ENCODE measurements at places on chromosomes 13 and 19.

GRCh38 chr19:43883864-43884263 is 51.2 kb downstream of the ZNF45 start:
- no peak within 1 kb of the TSS for H3K27ac ChIP-seq
- DNase-seq = no peak
- H3K27me3 ChIP-seq = no peaks in the 10 kb centered on the region
- H3K36me3 ChIP-seq = no peaks in the 10 kb centered on the region
- no peak within 1 kb of the TSS for H3K4me3 ChIP-seq

DNA sequence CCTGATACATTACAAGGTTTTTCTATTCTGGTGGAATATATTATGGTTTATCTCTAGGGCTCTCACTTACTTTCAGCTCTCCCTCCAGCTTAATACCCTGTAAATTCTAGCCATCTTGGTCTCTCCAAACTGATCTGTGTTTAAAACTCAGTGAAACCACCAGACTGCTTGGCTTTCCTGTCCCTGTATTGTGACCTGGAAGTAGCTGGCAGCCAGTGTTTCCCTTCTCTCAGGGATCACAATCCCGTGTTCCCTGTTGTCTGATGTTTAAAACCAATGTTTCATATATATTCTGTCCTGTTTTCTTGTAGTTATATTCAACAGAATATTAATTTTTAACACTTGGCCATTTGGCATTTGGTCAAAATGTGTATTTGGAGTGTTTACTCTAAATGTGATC is 8.0 kb downstream of the AKAP11 start:
- H3K27me3 ChIP-seq = no peaks in the 10 kb centered on the region
- no peaks in the 10 kb centered on the region for H3K36me3 ChIP-seq
- H3K27ac ChIP-seq = no peak overlapping the region
- H3K4me3 ChIP-seq = no peak overlapping the region

DNA sequence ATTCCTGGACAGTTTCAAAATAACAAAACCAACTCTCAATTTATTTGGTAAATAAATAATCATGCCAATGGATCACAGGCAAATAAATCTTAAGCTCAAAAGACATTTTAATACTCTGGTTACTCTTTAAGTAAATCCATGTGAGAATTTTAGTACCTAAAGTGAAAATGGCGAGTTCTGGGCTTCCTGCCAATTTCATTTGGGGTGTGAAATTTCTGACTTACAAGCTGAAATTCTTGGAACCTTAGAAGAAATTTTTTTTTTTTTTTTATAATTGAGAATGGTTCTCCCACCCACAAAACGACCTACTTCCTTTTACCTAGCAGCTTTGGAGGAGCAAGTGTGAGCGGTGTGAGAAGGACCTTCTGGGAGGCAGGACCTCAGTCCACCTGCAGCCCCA is 354.5 kb upstream of the NBEA start:
- no peak for DNase-seq
- H3K27me3 ChIP-seq = no peaks in the 10 kb centered on the region
- H3K36me3 ChIP-seq = no peaks in the 10 kb centered on the region
- no peaks in the 10 kb centered on the region for H3K4me1 ChIP-seq

GRCh38 chr13:112693831-112694497 is 4.1 kb downstream of the ATP11A start:
- no peaks in the 10 kb centered on the region for H3K27me3 ChIP-seq
- H3K27ac ChIP-seq = no peak overlapping the region
- no peak overlapping the region for H3K4me3 ChIP-seq
- H3K36me3 ChIP-seq = peaks cover 5% of the 10 kb centered on the region

DNA sequence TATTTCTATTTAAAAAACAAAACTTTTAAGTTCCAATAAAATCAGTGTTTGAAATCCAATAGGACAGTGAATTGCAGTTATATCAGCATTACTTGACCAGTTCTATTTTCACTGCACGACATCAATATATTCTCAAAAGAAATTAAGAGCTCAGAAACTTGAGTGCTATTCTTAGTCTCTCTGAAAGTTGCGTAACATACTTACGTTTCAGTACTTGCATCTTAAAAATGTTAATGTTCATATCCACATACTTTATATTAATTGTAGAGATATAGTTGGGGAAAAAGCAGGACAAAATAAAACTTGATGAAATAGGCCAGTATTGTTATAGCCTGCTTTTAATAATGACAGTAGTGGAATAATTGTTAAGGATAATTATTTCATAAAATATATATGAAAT is 720.5 kb upstream of the PCDH9 start:
- H3K4me3 ChIP-seq = no peak overlapping the region
- H3K27me3 ChIP-seq = no peaks in the 10 kb centered on the region

DNA sequence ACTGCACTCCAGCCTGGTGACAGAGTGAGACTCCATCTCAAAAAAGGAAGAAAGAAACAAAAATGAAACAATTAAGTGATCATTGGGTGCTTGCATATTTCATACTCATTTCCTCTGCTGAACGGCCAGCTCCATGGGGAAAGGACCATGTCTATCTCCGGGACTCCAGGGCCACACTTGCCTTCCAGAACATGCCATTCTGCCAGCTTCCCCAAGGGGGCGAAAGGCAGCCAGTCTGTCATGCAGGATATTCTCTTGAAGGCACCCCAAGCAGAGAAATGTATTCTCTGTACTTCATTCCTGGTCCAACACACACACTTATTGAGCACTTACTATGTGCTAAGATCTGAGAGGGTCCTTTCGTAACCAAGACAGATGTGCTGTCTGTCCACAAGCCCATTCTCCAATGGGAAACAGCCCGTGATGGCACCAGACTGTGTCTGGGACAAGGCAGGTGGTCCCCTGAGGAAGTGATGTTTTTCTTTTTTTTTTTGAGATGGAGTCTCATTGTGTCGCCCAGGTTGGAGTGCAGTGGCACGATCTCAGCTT is 10.2 kb upstream of the CARM1 start:
- H3K36me3 ChIP-seq = no peaks in the 10 kb centered on the region
- H3K27ac ChIP-seq = no peak overlapping the region
- H3K4me1 ChIP-seq = peaks cover 16% of the 10 kb centered on the region
- DNase-seq = no peak
- no peak overlapping the region for H3K4me3 ChIP-seq
- no peaks in the 10 kb centered on the region for H3K27me3 ChIP-seq

DNA sequence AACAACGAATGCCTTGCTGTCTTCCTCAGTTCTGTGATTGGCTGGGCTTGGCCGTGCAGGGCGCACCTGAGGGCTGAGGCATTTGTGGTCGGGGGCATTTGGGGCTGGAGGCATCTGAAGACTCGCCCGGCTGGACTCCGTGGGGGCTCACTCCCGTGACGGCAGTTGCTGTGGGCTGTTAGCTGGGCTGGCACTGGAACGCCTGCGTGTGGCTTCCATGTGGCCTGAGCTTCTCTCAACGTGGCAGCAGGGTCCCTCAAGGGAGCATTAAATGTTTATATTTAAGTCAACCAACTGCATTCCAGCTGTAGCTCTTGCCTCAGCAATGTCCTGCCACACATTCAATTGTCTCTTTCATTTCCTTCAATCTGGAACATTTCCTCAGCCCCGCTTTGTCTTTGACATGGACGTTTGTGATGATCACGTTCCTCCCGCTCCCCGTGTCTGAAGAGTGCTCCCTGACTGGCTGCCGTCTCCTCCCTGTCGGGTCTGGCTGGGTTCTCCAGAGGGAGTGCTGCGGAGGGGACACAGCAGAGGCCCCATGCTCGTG is 21.0 kb downstream of the CCDC8 start:
- no peaks in the 10 kb centered on the region for H3K27me3 ChIP-seq
- peak; percentile 75 for DNase-seq
- H3K36me3 ChIP-seq = peaks cover 59% of the 10 kb centered on the region
- H3K4me3 ChIP-seq = peak overlapping the region; percentile 25
- peak overlapping the region; percentile 82 for H3K27ac ChIP-seq

GRCh38 chr19:2087621-2088100 is 8.5 kb downstream of the MOB3A start:
- no peak overlapping the region for H3K4me3 ChIP-seq
- peaks cover 30% of the 10 kb centered on the region for H3K36me3 ChIP-seq
- no peak for DNase-seq
- no peaks in the 10 kb centered on the region for H3K27me3 ChIP-seq
- H3K27ac ChIP-seq = no peak overlapping the region

DNA sequence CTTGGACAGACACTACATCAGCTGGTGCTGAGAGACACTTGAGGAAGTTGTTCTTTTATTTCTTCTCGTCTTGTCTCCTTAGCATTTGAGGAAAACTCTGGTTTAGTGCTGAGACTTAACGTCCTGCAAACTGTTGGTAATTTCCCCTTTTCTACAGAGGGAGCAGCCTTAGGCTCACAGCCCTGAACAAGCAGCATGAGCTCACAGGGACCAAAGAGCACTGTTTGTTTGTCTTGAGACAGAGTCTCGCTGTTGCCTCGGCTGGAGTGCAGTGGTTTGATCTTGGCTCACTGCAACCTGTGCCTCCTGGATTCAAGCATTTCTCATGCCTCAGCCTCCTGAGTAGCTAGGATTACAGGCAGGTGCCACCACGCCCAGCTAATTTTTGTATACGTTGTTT is 5.5 kb downstream of the ZNF805 start:
- H3K27me3 ChIP-seq = no peaks in the 10 kb centered on the region
- peaks cover 9% of the 10 kb centered on the region for H3K4me1 ChIP-seq
- no peak overlapping the region for H3K4me3 ChIP-seq
- H3K36me3 ChIP-seq = peaks cover 56% of the 10 kb centered on the region

GRCh38 chr13:51663973-51664957 is 80.0 kb downstream of the WDFY2 start:
- H3K4me1 ChIP-seq = peaks cover 45% of the 10 kb centered on the region
- H3K27ac ChIP-seq = no peak overlapping the region
- H3K36me3 ChIP-seq = peaks cover 15% of the 10 kb centered on the region
- H3K4me3 ChIP-seq = no peak overlapping the region
- DNase-seq = no peak
